ENCODE measurements at places on chromosomes 6 and 20.

DNA sequence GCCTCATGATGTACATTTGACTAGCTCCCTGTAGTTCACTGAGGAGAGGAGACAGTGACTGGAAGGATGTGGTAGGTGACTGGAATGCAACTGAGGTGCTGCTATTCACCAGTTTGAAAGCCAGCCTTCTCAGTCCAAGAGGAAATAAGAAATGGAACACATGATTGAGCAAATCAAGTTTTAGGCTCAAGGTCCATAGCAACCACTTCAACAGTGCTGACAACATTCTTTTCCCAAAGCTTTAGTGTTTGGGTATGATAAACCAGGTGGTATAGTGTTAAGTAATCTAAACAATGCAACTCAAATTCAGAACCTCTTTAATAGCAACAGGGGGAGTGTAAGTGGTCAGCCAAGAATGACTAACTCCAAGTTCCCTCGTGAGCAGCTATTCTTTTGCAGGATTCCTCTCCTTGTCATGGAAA is 9.2 kb downstream of the ZHX3 start:
- DNase-seq, result no peak

GRCh38 chr6:24010133-24010532 is 115.9 kb upstream of the NRSN1 start:
- no peak for DNase-seq

- no peak for DNase-seq
Observed at GRCh38 chr6:158607411-158608170, 37.0 kb downstream of the DYNLT1 start.

DNA sequence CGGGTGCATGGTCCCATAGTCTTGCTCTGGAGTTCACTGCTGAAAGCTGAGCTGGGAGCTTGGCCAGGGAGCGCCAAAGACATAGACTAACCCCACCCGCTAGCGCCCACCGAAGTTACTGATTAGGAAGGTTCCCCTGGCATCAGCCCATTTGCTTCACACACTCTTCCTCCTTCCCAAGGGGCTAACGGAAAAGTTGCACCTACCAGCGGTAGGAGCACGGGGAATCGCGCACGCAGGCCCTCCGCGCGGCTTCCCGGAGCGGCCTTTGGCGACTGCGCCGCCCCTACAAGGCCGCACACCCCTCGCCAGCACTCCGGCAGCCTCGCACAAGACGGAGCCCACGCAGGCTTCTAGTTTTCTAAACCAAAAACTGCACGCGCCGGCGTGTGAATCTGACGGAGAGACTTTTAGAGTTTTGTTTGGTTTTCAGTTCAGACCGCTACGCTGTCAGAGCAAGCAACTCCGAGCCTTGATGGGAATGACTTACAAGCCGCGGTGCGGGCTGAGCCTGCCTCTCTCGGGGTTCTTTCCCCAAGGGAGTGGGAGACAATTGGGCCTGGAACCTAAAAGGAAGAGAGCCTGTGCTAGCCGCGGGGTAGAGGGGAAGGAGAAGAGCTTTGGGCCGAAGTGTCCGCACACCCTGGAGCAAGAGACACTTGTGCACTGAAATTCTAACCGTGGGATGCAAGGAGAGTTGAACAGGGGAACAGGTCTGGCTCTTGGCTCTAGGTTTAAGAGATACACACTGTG is 891 bp upstream of the POU3F2 start:
- no peak for DNase-seq

DNA sequence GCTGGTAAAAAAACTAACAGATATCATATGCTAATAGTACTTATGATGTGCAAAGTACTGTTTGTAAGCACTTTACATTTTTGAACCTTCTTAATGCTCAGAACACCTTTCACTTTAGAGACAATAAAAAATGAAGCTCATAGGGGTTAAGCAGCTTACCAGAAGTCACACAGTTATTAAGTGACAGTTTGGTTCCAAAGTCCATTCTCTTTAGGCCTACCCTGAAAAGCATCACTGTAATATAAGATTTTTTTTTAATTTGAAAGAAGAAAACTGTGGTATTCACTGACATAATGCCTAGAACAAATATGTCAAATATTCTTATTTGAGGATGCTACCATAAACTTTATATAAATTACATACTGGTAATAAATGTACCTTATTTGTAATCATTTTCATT is 127.6 kb upstream of the RUNX2 start:
- DNase-seq, result no peak

- DNase-seq, result no peak
Observed at GRCh38 chr20:50111829-50112495, 988 bp downstream of the UBE2V1 start.

DNA sequence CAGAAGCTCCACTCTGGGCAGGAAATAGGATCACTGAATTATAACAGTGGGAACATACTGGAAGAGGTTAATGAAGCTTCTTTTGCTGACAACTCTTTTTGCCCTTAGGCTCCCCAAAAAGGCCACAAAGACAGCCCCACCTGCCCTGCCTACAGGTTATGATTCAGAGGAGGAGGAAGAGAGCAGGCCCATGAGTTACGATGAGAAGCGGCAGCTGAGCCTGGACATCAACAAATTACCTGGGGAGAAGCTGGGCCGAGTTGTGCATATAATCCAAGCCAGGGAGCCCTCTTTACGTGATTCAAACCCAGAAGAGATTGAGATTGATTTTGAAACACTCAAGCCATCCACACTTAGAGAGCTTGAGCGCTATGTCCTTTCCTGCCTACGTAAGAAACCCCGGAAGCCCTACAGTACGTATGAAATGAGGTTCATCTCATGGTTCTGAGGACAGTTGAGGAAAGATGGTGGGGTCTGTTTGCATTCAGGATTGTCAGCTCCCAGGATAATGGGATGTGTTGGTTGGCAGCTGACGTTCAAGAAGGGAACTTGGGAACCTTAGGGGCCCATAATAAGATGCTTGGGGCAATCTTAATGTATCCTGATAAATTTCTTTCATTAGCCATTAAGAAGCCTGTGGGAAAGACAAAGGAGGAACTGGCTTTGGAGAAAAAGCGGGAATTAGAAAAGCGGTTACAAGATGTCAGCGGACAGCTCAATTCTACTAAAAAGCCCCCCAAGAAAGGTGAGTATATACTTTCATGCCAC is 11.5 kb downstream of the BRD2 start:
- no peak for DNase-seq

GRCh38 chr6:68716620-68717019 is 81.5 kb downstream of the ADGRB3 start:
- DNase-seq, result no peak

GRCh38 chr6:80519811-80520594 is 413.5 kb downstream of the BCKDHB start:
- DNase-seq, result no peak

- DNase-seq, result no peak
Observed at GRCh38 chr20:8104252-8104651, 27.8 kb upstream of the PLCB1 start.

DNA sequence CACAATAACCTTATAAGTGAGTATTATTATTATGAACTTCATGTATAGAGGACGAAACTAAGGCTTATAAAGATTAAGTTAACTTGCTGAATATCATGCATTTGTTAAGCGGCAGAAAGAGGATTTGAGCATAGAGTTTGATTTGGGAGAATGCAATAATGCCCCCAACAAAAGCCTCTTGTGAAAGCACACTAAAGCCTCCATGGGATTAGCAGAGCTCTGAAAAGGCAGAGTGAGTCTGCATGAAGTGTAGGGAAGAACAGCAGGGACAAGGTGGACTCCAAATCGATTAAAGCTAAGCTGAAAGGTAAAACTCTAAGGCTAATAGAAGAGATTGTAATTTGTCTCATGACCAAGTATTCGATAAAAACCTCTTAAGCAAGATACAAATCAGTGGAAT is 100.3 kb downstream of the SH3BGRL2 start:
- no peak for DNase-seq

DNA sequence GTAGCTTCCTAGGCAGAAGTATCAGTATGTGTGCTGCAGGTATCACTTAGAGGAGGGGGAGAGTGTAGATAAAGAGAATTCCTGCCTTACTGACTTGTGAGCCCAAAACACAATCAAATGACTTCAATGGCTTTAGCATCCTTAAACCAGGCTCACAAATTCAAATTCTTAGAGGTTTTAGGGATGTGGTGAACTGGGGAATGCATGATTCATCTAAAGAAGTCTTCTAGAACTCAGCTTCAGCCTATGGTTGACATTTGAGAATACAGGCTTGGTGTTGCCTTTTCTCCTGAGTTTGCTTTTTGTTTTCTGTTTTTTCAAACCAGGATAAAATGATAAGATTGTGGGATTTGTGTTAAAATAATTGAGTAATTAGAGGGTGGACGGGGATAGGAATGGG is 14.4 kb downstream of the SNRPC start:
- no peak for DNase-seq

- peak; percentile 61 for DNase-seq
Observed at GRCh38 chr20:50746138-50746940, 15.0 kb downstream of the PARD6B start.

- DNase-seq, result no peak
Observed at GRCh38 chr6:37382994-37383765, 29.4 kb downstream of the RNF8 start.

DNA sequence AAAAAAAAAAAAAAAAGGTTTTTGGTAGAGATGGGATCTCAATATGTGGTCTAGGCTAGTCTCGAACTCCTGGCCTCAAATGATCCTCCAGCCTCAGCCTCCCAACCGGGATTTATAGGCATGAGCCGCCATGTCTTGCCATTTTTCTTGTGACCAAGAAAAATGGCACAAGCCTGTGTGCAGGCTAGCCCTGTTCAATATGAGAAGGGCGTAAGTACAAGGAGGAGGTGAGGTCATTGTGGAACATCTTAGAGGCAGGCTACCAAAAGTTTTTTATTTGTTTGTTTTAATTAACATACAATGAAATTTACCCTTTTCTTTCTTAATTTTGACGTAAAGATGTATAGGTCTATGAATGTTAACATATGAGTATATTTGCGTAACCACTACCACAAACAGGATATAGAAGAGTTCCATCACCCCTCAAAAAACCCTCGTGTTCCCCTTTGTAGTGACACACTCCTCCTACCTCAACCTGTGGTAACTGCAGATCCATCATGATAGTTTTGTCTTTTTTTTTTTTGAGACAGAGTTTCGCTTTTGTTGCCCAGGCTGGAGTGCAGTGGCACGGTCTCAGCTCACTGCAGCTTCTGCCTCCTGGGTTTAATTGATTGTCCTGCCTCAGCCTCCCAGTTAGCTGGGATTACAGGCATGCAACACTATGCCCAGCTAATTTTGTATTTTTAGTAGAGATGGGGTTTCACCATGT is 28.3 kb upstream of the KIF3B start:
- no peak for DNase-seq

GRCh38 chr20:61389077-61389476 is 137.0 kb downstream of the CDH4 start:
- no peak for DNase-seq

DNA sequence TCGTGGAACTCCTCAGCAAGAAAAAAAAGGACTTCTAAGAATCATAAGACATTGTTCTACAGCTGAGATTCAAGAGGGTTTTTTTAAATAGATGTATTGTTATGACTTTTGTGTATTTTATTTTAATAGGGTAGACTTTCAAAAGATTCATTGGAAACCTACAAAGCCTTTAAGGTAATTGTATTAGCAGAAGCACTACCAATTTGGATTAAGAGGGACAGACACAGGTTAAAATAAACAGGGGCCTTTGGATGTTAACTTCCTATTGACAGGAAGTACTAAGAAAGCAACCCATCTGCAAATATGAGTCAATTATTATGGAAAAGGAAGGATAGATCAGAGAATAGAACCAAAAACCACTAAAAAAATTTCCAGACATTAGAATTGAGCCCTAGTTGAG is 153.5 kb downstream of the HDGFL1 start:
- DNase-seq, result no peak

DNA sequence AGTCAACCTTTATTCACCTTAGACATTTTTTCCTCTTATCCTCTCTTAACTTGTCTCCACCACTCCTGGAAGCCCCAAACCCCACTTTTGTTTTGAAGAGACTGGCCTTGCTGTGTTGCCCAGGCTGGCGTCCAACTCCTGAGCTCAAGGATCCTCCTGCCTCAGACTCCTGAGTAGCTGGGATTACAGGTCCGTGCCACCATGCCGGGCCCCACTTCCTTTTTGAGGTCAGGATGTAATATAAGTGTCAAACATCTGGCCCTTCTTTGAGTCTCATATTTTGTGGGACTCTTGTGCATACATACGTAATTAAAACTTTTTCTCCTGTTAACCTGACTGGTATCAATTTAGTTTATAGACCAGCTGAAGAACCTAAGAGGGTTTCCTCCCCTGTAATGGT is 1.4 kb upstream of the CDK19 start:
- DNase-seq, result no peak

DNA sequence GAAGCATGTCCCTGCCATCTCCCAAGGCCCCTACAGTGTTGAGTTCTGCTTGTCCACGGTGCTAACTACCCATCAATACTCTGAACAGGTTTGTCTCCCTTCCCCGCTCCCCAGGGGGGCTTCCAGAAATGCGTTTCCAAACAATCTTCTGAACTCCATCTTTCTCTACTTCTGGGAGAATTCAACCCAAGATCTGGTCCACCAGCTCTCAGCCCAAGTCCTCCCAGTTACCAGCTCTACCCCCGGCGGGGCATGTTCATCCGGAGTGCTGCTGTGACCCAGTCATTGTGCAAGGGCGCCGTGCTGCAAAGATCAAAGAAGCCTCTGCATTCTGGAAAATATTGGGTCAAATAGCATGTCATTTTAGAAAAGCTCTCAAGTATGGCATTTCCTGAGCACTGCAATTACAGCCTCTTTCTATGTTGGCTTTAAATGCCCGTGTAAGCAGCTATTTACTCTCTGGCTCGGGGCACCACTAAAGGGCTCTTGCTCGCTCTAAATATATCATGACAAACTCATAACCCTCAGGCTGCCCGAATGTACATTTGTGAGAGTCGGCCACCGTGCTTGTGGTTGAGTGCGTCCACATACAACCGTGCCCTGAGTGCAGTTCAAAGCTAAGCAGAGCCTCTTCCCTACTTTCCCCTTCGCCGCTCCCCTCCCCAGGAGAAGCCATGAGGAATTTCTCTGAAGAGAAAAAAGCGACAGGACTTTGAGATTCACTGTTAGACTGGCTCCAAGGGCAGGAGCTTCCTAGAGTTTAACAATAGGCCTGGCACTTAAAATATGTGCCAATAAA is 71.6 kb downstream of the BANF2 start:
- DNase-seq, result no peak

DNA sequence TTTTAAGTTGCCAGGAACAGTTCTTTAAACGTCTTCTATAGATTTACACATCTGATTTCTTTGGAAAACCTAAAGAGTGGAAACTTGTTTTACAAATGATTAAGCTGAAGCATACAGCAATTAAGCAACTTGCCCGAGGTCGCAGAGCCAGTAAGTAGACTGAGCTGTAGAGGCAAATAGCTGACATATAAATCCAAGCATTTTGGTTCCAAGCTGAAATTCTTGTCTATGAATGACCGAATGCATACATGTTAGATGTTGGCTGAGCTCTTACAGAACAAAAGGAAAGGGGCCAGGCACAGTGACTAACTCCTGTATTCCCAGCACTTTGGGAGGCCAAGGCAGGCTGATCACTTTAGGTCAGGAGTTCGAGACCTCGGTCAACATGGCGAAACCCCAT is 101.8 kb upstream of the SGK1 start:
- no peak for DNase-seq

- DNase-seq, result peak; percentile 76
Observed at GRCh38 chr6:64012351-64013001, 376.9 kb downstream of the PHF3 start.
